Stimulated activated CD8-positive, alpha-beta memory T cell treated with anti-CD3 and anti-CD28 coated beads, Interleukin-2, amount 100 ng/mL, for 48 hours (primary cell): ENCODE measurements at places on chromosomes 4 and X.

- DNase-seq: no peak
Measured at GRCh38 chrX:85303544-85303943, 59.8 kb downstream of the ZNF711 start.

GRCh38 chrX:96407501-96407900 lies 277.1 kb upstream of the DIAPH2 start:
- no peak for DNase-seq

- no peak for DNase-seq
Measured at GRCh38 chr4:81519856-81520255, 48.1 kb upstream of the RASGEF1B start.

- no peak for DNase-seq
Measured at GRCh38 chr4:77593101-77593500, 12.5 kb upstream of the CXCL13 start.
